MM.1S (cell line): ENCODE measurements at places on chromosomes 5 and 9.

GRCh38 chr5:10673017-10673389 is 88.0 kb downstream of the DAP start:
- H3K27me3 ChIP-seq: no peaks in the 10 kb centered on the region
- no peak for DNase-seq
- no peaks in the 10 kb centered on the region for H3K4me1 ChIP-seq
- no peak overlapping the region for H3K4me3 ChIP-seq
- H3K36me3 ChIP-seq: no peaks in the 10 kb centered on the region

DNA sequence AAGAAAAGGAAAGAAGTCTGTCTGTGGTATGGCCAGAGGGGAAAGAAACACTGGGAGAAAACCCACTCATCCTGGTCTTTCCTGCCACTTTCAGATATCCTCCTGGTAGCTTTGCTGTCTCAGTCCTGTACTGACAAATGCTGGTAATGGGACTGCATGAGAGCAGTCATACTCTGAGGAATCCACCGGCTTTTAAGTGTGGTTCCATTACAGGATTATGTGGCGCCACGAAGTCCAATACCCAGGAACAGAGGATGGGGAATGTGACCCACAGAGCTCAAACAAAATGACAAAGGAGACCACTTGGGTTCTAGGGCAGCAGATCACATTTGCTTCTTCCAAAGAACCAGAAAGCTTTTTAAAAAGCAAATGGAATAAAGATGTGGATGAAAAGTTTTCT is 26.3 kb upstream of the FBP1 start:
- H3K27me3 ChIP-seq: no peaks in the 10 kb centered on the region
- no peak overlapping the region for H3K27ac ChIP-seq
- H3K4me1 ChIP-seq: no peaks in the 10 kb centered on the region

DNA sequence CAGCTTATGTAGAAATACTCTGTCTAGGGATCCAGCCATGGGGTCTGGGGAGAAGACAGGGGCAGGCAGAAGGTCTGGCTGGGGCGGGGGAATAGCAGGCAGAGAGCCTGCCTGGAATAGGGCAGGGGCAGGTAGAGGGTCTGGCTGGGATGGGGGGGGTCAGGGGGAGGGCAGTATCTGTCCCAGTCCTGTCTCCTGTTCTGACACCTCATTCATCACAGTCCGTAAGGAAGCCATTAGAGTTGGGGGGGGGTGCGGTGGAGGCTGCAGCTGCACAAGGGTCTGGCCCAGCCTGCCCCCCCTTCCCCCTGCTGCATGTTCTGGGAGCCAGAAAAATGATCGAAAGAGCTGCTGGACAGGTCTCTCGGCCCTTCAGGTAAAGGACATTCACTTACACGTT is 32.6 kb downstream of the CNTFR start:
- peaks cover 86% of the 10 kb centered on the region for H3K27me3 ChIP-seq
- no peak overlapping the region for H3K27ac ChIP-seq
- no peaks in the 10 kb centered on the region for H3K36me3 ChIP-seq
- H3K4me3 ChIP-seq: no peak overlapping the region
- no peaks in the 10 kb centered on the region for H3K4me1 ChIP-seq

DNA sequence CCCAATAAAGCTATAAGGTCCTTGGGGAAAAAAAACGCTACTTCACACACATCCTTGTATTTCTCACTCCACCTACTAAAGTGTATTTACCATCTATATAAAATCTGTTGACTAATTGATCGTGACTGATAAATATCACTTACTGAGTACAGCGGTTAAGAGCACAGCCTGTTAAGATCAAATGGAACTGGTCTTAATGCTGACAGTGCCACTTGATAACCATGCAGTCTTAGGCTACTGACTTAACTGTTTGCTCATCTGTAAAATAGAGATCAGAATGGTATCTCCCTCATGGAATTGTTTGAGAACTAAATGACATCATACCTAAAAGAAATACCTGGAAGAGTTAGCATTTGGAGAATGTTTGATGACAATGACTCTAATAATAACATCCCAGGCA is 67.5 kb downstream of the ZFAND5 start:
- no peak overlapping the region for H3K4me3 ChIP-seq
- DNase-seq: no peak
- H3K36me3 ChIP-seq: no peaks in the 10 kb centered on the region
- peaks cover 10% of the 10 kb centered on the region; the same call in 1 of the 2 replicates for H3K4me1 ChIP-seq

- H3K36me3 ChIP-seq: no peaks in the 10 kb centered on the region
- no peaks in the 10 kb centered on the region for H3K27me3 ChIP-seq
- no peaks in the 10 kb centered on the region for H3K4me1 ChIP-seq
- no peak overlapping the region for H3K4me3 ChIP-seq
These were observed 77.8 kb downstream of the ADCY2 start for GRCh38 chr5:7473668-7474215.

DNA sequence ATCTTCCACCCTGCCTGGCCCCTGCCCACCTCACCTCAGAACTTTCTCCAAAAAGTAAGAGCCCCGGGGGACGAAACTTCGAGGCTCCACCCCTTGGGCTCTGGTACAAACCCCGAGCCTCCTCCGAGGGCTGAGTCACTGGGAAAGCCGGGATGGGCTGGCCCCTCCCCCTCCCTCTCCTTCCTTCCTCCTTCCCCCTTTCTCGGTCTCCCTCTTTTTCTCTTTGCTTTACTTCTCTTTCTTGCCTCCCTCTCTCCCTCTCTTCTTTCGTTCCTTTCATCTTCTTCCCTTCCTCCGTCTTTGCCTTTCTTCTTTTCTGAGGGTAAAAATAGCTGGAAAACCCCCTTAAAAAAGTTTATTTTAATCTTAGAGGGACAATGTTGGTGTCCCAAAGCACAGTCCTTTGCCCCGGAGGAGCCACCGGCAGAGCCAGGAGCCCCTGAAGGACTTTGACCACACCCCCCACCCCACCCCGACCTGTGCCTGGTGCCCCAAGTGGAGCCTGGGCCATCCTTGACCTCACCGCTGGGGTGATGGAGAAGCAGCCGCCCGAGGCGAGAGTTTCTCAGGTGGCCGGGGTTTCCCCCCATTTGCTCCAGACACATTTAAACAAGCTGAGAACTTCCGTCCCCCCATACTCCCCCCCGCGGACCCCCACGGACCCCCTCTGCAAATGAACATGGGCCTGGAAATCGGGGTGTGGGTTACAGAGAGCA is 5.7 kb upstream of the NOTCH1 start:
- DNase-seq: no peak
- H3K4me1 ChIP-seq: peaks cover 7% of the 10 kb centered on the region
- H3K36me3 ChIP-seq: no peaks in the 10 kb centered on the region
- peaks cover 35% of the 10 kb centered on the region for H3K27me3 ChIP-seq

DNA sequence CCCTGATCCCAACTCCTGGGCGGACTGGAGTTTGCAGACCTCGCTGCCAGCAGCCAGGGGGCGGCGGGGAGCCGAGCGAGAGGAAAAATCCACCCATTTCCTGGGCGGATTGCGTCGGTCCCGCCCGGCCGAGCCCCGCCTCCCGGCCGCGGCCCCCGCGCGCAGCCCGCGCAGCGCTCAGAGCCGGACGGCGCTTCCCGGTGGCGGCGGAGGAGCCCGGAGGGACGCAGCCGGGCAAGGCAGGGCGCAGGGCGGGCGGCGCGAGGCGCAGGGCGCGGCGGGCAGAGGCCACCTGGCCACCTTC is at the start of gene OLFM1:
Gene OLFM1 (plus strand): TSS at position 180 of the 304 bp plus-strand sequence. CDS start 322 bp downstream, outside the sequence.
- H3K27me3 ChIP-seq: peaks cover 71% of the 10 kb centered on the region
- no peak within 1 kb of the TSS for H3K4me3 ChIP-seq
- no peaks in the 10 kb centered on the region for H3K36me3 ChIP-seq

DNA sequence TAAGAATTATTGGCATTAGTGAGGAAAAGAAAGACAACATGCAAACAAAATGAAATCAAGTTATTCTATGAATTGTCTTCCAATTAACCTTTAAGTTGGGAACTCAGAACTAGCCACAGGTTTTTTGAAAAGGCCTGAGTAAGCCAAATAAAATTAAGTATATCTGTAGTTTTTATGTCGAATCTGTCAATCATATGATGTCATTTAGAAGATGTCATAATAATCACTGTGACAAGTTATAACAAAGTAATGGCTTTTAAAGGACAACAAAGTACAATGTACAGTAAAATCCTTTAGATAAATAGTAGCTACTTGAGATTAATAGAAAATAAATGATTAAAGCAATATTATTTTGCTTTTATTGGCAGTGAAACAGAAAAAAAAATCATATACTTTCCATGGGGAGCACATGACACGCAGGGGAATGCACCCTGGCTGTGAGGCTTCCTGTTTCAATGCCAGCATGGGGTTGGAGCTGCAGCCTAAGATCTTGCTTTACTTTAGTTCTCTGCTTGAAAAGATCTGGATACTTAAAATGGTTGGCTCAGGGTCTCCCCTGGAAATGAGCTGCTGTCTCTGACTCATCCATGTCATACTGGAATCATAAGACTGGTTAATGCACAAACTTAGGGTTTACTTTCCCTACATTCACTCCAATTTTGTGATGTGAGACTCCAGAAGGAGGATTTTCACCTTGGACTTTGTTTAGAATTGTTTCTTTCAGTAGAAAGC is 284.3 kb downstream of the TAF11L14 start:
- peaks cover 12% of the 10 kb centered on the region; the same call in 1 of the 2 replicates for H3K4me1 ChIP-seq
- H3K4me3 ChIP-seq: no peak overlapping the region
- no peak overlapping the region for H3K27ac ChIP-seq
- H3K27me3 ChIP-seq: no peaks in the 10 kb centered on the region

GRCh38 chr9:75001719-75002421 is 26.2 kb downstream of the CARNMT1 start:
- no peak overlapping the region for H3K4me3 ChIP-seq
- H3K4me1 ChIP-seq: peaks cover 25% of the 10 kb centered on the region
- H3K27me3 ChIP-seq: no peaks in the 10 kb centered on the region
- peak; percentile 86 for DNase-seq

DNA sequence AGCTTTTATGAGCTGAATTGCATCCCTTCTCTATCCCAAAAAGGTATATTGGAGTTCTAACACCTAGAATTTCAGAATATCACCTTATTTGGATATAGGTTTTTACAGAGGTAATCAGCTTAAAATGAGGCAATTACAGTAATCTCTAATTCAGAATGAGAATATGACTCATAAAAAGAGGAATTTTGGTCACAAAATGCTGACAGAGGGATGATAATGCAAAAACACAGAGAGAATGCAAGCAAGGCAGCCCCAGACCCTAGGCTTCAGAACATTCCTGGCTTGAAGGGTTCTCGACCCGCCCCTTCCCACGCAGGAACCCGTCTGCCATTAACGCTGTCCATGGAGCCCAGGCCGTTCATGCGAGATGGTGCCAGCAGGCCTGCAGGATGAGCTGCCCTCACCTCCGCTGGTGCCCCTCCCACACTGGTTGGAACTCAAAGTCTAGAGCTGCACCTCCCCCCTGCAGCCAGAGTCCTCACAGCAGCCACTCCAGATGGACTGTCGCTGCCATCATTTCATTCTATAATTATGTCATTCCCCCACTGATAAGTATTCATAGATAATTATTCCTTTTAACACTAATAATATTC is 1173.4 kb upstream of the ACO1 start:
- H3K36me3 ChIP-seq: no peaks in the 10 kb centered on the region
- no peak overlapping the region for H3K27ac ChIP-seq
- H3K27me3 ChIP-seq: no peaks in the 10 kb centered on the region
- no peak for DNase-seq

DNA sequence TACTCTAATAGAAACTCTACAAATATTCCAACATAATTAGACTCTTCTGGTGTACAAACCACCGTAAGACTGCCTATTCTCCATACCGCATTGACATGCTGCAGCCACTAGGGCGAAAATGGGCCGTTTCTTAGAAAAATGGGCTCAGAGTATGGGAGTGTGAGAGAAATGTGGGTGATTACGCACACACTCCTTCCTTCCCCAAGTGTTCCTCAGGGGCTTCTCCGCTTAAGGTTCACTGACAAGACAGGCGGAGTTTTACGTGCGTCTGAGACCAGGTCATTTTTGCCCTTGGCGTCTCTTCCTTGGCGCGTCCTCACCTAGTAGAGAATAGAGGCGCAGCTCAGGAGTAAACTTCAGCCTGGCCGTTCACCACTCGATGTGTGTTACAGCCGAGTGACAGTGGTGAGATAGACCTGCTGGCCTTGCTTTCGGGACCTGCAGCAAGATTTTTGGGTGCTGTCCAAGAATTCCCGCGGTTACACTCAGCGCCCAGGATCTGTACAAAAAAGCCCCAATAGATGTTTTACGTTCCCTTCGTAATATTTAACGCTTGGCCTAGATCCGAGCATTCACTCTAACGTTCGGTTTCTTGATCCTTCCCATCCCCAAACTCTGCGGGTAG is 1.8 kb upstream of the NTRK2 start:
- peak overlapping the region; percentile 23; the same call in 1 of the 2 replicates for H3K27ac ChIP-seq
- DNase-seq: peak; percentile 72
- H3K27me3 ChIP-seq: 0 out of 2 replicates have a peak, but pooled peaks cover 8% of the 10 kb centered on the region
- H3K4me1 ChIP-seq: no peaks in the 10 kb centered on the region
- H3K36me3 ChIP-seq: no peaks in the 10 kb centered on the region

DNA sequence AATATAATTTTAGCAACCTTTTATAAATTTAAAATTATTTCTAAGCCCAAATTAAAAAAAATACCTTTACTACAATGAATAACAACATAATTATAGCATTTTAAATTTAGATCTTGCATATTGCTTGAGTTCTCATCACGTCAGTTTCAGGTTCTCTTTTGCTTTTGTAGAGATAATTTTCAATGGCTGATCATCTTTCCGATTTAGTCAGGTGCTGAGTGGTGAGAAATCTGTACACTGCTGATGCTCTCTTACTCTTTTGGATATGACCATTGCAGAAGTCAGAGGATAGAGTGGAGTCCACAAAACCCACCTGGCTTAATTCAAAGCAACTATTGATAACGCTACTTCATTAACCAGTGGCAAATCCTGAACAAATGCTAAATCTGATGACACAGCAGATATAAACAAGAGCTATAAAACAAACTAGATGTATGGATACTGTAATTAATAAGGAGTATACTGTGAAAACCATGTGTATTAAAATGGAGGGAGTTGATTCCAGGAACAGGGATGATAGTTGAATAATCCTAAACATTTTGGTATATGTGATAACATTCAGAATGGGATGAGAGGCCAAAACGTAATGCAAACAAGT is 394.8 kb downstream of the CSNK1G3 start:
- H3K4me3 ChIP-seq: no peak overlapping the region
- peak overlapping the region; percentile 45; the same call in 1 of the 2 replicates for H3K27ac ChIP-seq
- no peaks in the 10 kb centered on the region for H3K27me3 ChIP-seq
- peak; percentile 15 for DNase-seq
- no peaks in the 10 kb centered on the region for H3K36me3 ChIP-seq
- H3K4me1 ChIP-seq: peaks cover 5% of the 10 kb centered on the region

DNA sequence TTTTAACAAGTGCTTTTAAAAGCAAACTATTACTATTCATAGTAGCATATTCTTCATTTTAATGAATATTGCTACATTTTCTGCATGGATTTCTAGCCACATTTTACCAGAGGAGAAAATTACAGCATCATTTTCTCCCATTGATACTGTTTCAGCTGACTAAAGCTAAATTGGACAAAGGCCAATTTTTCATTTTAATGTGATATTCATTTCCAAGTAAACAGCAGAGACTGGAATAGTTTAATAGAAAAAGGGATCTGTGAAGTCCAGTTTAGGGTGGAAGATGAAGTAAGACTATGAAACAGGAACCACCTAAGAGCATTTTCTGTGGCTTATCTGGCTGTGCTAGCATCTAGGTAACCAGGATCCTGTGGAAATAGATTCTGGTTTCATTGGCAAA is 128.1 kb downstream of the GIN1 start:
- H3K36me3 ChIP-seq: no peaks in the 10 kb centered on the region
- H3K4me3 ChIP-seq: no peak overlapping the region
- no peak overlapping the region for H3K27ac ChIP-seq
- no peaks in the 10 kb centered on the region for H3K27me3 ChIP-seq
- no peaks in the 10 kb centered on the region for H3K4me1 ChIP-seq

- no peaks in the 10 kb centered on the region for H3K36me3 ChIP-seq
- no peaks in the 10 kb centered on the region for H3K27me3 ChIP-seq
- H3K4me1 ChIP-seq: no peaks in the 10 kb centered on the region
- H3K4me3 ChIP-seq: no peak overlapping the region
These were observed 98.9 kb downstream of the CFAP95 start for GRCh38 chr9:69919461-69920061.
